ENCODE measurements at places on chromosomes 7 and 10. TPM values are rescaled to one million over a fixed set of nuclear protein-coding genes. Genes with fewer than 3 reads are reported as not detected.

WEE2 gene
- not detected for total RNA-seq

STEAP1 gene
- total RNA-seq: 0.31 TPM

MRLN gene
- not detected for total RNA-seq

MALRD1 gene
- total RNA-seq: 0.27 TPM

CRTAC1 gene
- 0.37 TPM for total RNA-seq

RBP3 gene
- not detected for total RNA-seq

PNLIPRP2 gene
- not detected for total RNA-seq

SLC18A3 gene
- not detected for total RNA-seq

DNA sequence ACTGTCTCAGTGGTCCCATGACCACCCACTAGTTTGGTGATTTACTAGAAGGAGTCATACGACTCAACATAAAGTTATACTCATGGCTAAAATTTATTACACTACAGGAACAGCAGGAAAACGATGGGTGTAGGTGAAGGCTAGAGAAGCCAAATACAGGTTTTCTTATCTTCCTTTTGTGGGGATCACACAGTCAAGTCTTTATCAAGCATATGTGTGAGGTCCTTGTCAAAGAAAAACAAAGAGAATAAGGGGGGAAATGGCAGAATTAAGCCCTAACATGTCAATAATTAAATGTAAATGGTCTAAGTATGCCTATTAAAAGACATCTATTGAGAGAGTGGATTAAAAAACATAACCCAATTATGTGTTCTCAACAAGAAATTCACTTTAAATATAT, 47.8 kb upstream of the UBN2 start:
- DNase-seq: no peak
- H3K27ac ChIP-seq: no peak overlapping the region
- H3K36me3 ChIP-seq: peaks cover 14% of the 10 kb centered on the region

- peaks cover 20% of the 10 kb centered on the region for H3K4me1 ChIP-seq
- H3K36me3 ChIP-seq: no peaks in the 10 kb centered on the region
- H3K27me3 ChIP-seq: peaks cover 2% of the 10 kb centered on the region
- DNase-seq: peak; percentile 90
- H3K27ac ChIP-seq: no peak within 1 kb of the TSS
Measured at GRCh38 chr7:124765401-124766352, at the start of gene GPR37. TSS of gene GPR37 (minus strand) at chr7:124765792. CDS start at chr7:124764976, 816 bp downstream.

GRCh38 chr7:50189371-50189770, 96.3 kb upstream of the ZPBP start:
- no peak overlapping the region for H3K27ac ChIP-seq
- DNase-seq: no peak
- no peak overlapping the region for H3K4me3 ChIP-seq
- no peaks in the 10 kb centered on the region for H3K4me1 ChIP-seq
- no peaks in the 10 kb centered on the region for H3K36me3 ChIP-seq
- peaks cover 4% of the 10 kb centered on the region for H3K27me3 ChIP-seq

DNA sequence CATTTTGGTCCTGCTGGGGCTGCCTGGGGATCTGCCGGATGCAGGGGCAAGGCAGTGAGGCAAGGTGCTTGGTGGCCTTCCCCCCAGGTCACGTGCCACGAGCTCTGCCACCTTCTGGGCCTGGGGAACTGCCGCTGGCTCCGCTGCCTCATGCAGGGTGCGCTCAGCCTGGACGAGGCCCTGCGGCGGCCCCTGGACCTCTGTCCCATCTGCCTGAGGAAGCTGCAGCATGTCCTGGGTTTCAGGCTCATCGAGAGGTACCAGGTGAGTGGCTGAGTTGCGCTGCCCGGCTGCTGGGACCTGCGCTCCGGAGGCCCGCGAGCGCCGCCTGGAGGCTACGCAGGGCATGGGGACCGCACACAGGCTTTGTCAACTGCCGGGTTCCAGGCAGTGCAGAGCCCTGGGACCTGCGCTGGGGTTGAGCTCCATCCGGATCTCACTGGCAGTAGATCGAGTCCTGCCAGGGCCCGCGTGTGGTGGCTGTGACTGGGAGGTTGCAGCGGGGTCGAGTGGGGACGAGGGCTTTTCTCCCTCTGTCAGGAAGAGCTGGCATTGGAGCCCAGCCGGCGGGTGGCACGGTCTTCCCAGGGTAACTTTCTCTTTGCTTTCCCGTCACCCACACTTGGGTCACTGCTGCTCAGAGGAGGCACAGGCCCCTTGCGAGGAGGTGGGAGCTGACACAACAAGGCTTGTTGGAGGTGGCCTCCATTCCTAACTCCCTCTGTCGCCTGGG, 21.7 kb downstream of the AMZ1 start:
- peaks cover 16% of the 10 kb centered on the region for H3K4me1 ChIP-seq
- no peak for DNase-seq
- H3K4me3 ChIP-seq: no peak overlapping the region
- H3K36me3 ChIP-seq: peaks cover 18% of the 10 kb centered on the region

- H3K36me3 ChIP-seq: no peaks in the 10 kb centered on the region
- peaks cover 23% of the 10 kb centered on the region for H3K27me3 ChIP-seq
- H3K27ac ChIP-seq: no peak overlapping the region
- no peak overlapping the region for H3K4me3 ChIP-seq
- no peak for DNase-seq
Measured at GRCh38 chr7:34723338-34723737, 65.3 kb downstream of the NPSR1 start.

DNA sequence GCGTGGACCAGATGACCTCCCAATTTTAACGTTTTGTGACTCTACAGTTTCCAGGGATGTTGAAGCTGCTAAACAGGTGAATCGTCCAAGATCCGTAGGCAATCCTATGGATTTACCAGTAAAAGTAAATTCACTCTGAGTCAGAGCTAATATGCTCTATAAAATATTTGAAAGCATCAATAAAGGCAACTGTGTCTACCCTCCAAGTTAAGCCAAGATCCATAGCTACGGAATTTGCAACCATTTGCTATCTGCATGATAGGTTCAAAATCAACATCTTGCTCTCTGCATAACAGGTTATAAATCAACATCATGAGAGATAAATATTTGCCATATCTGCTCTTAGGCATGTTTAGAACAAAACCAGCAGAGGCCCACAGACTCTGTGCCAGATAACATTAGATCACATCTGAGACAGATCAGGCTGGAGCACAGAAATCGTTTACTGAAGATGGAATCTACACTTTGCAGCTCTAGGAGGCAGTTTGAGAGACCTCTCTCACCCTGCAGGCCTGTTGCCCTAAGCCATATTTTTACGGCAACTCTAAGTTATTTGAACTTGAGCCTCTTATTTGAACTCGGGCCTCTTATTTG, 80.7 kb upstream of the PDCD4 start:
- peaks cover 1% of the 10 kb centered on the region for H3K36me3 ChIP-seq
- H3K4me3 ChIP-seq: no peak overlapping the region
- H3K27me3 ChIP-seq: no peaks in the 10 kb centered on the region
- H3K4me1 ChIP-seq: peaks cover 29% of the 10 kb centered on the region
- H3K27ac ChIP-seq: no peak overlapping the region
- DNase-seq: no peak

- peaks cover 1% of the 10 kb centered on the region for H3K36me3 ChIP-seq
- peaks cover 19% of the 10 kb centered on the region for H3K4me1 ChIP-seq
- DNase-seq: peak; percentile 65
- H3K4me3 ChIP-seq: no peak overlapping the region
- no peak overlapping the region for H3K27ac ChIP-seq
- no peaks in the 10 kb centered on the region for H3K27me3 ChIP-seq
Measured at GRCh38 chr10:132681858-132682755, 103.8 kb downstream of the NKX6-2 start.

DNA sequence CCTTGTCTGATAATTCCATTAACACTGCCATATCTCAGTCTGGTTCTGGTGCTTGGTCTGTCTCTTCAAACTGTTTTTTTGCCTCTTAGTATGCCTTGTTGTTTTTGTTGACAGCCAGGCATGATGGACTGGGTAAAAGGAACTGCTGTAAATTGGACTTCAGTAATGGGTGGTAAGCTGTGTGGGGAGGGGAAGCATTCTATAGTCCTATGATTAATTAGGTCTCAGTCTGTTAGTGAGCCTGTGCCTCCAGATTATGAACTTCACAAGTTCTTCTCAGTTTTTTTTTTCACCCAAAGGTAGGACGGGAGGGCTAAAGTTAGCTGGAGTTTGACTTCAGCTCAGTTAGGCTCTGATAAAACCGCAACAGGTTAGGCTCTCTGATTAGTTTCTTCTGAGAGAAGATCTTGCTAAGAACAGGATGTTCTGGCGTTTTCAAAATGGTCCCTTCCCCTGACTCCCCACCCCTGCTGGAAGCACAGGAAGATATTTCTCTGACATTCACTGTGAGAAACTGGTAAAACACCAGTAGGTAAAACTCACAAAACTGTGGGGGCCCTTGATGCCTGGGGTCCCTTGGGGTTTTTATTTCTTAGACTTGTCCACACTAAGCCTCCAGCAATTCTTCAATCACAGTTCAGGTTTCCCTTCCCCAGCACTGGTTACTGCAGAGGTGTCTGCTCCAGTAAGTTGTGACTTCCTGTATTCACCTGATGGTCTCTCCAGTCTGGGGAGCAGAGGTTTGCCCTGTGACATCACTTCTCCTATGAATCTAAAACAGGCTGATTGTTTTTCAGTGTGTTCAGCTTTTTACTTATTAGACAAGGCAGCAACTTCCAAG, 43.3 kb upstream of the CCDC71L start:
- no peaks in the 10 kb centered on the region for H3K27me3 ChIP-seq
- no peaks in the 10 kb centered on the region for H3K4me1 ChIP-seq
- no peaks in the 10 kb centered on the region for H3K36me3 ChIP-seq
- H3K4me3 ChIP-seq: no peak overlapping the region
- H3K27ac ChIP-seq: no peak overlapping the region

DNA sequence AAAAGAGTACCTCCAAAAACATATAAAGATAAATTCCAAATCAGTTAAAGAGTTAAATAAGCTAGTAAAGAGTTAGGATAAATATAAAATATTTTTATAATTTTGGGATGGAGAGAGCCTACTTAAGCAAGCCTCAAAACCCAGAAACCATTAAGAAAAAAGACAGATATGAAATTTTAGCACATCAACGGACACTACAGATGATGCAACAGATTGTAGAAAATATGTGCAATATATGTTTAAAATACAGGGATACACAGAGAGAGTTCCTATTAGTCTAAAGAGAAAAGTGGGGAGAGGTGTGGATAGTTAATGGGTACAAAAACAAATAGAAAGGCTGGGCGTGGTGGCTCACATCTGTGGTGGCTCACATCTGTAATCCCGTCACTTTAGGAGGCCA, 23.6 kb upstream of the USP54 start:
- no peaks in the 10 kb centered on the region for H3K4me1 ChIP-seq
- H3K4me3 ChIP-seq: no peak overlapping the region
- no peak overlapping the region for H3K27ac ChIP-seq
- H3K27me3 ChIP-seq: no peaks in the 10 kb centered on the region
- no peaks in the 10 kb centered on the region for H3K36me3 ChIP-seq

DNA sequence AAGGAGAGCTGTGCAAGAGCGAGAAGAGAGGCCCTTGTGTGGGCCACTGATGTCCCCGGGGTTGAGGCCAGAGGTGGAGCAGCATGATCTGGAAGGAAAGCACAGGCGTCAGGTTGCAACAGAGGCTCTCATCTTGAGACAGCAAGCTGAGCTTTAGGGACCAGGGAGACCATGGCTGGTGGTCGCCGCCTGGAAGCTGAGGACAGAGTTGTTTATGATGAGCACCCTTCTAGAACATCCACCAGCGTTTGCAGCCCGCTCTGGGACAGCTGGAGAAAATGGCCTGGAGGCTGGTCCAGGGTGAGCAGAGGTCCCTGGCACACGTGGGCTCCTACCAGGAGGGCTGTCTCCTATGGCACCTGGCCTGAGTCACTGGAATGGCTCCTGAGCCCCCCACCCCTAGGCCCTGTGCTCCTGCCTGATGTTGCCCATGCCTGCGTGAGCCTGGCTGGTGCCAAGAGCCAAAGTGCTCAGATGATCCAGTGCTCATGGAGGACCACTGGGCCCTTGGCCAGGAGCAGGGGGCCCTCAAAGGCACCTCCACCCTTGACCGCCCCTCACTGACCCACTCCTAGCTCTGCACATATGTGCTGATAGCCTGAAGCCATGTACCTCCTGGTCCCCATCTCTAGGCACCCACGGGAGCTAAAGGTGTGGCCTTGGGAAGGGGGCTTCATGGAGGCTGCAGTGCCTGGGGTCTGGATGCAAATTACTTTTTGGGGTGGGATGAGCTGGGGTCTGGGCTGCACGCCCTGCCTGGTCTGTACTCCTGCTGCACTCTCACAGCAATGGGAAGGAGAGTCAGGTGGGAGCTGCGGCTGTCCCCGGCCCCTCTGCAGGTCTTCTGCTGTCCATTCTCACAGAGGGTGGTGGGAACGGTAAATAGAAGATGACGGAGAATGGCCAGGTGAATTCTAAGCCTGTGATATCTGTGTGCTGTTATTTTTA, 40.1 kb upstream of the RET start:
- DNase-seq: peak; percentile 72
- no peaks in the 10 kb centered on the region for H3K4me1 ChIP-seq
- no peak overlapping the region for H3K4me3 ChIP-seq
- peaks cover 4% of the 10 kb centered on the region for H3K27me3 ChIP-seq
- H3K36me3 ChIP-seq: no peaks in the 10 kb centered on the region

GRCh38 chr7:142690554-142691182, 58.6 kb upstream of the PRSS1 start:
- peaks cover 12% of the 10 kb centered on the region for H3K27me3 ChIP-seq
- no peak overlapping the region for H3K4me3 ChIP-seq
- no peak overlapping the region for H3K27ac ChIP-seq
- no peaks in the 10 kb centered on the region for H3K4me1 ChIP-seq

DNA sequence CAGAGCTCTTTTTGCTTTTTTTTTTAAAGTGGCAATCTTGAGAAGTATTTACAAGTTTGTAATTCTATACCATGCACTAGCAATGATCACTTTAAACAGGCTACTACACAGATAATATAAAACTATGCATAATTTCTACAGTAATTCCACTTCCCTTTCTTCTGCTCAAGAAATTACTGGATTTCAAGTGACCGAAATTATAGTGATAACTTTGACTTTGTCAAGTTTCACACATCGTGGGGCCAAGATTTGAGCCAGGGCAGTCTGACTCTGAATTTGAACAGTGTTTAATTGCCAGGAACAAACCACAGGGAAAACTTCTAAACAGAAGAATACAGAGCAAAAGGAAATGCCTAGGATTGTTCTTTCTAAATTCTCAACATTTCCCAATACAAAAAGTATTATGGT, 288.3 kb upstream of the MKLN1 start:
- peak overlapping the region; percentile 78 for H3K27ac ChIP-seq
- peaks cover 25% of the 10 kb centered on the region for H3K4me1 ChIP-seq

DNA sequence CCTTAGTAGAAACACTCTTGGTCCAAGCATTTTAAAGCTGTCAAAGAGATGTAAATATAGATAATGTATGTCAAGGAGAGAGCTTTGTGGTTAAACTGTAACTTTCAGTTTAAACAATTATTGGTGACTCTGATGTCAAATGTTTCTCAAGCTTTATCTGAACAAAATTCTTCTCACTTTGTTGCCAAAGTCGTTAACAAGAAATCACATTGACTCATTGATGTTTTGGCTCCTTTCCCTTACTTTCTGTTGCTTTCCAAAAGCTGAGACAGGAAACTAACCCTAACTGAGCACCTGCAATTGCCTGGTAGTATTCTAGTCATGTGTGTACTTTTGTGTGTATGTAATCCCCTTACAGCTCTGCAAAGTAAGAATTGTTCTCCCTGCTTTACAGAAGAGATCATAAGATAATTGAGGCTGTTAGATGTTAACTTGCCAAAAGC, 108.5 kb downstream of the CFTR start:
- H3K4me3 ChIP-seq: no peak overlapping the region
- H3K4me1 ChIP-seq: no peaks in the 10 kb centered on the region
- H3K27ac ChIP-seq: no peak overlapping the region
